ENCODE measurements at places on chromosomes 1 and 21.
A peak's percentile ranks its signal among the peaks of the same experiment; 100 is the strongest.

- no peak for DNase-seq
These were observed 15.0 kb upstream of the FAAP20 start for GRCh38 chr1:2209400-2210083.

DNA sequence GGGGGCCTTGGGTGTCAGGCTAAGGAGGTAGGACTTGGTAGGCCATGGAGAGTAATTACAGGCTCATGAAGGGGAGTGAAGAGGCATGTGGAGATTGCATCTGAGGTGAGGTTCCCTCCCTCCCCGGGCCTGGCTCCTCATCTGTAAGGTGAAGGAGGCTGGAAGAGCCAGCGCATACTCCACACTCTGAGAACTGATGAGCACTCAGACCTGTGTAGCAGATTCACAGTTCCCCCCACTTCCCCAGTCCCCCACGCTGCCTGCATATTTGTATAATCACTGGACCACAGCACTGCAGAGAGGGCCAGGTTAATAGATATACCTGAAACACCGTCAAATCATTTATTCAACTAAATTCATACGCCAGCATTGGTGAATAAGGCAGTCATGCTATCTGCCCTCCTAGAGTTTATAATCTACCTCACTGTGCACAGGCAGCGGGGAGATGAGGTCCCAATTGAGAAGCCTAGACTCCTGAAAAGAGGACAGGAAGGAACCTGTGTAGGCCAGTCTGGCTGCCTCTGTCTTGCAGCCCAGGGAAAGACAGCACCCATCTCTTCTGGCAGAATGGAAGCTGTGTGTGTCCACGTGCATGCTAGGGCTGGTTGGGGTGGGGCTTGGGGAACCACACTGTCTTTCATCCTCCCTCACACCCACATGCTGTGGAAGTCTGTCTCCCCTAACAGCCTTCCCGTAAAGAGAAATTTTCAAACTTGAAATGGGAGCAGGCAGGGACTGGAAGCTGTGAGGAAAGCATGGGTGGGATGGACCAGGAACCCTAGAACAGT, 110.6 kb upstream of the ATP1A1 start:
- no peak for DNase-seq

- DNase-seq: no peak
These were observed 37.9 kb downstream of the SLX9 start for GRCh38 chr21:44977616-44978340.

- no peak for DNase-seq
These were observed 36.9 kb downstream of the NSL1 start for GRCh38 chr1:212754680-212755079.

- no peak for DNase-seq
These were observed 430.1 kb upstream of the PTBP2 start for GRCh38 chr1:96291468-96291867.

DNA sequence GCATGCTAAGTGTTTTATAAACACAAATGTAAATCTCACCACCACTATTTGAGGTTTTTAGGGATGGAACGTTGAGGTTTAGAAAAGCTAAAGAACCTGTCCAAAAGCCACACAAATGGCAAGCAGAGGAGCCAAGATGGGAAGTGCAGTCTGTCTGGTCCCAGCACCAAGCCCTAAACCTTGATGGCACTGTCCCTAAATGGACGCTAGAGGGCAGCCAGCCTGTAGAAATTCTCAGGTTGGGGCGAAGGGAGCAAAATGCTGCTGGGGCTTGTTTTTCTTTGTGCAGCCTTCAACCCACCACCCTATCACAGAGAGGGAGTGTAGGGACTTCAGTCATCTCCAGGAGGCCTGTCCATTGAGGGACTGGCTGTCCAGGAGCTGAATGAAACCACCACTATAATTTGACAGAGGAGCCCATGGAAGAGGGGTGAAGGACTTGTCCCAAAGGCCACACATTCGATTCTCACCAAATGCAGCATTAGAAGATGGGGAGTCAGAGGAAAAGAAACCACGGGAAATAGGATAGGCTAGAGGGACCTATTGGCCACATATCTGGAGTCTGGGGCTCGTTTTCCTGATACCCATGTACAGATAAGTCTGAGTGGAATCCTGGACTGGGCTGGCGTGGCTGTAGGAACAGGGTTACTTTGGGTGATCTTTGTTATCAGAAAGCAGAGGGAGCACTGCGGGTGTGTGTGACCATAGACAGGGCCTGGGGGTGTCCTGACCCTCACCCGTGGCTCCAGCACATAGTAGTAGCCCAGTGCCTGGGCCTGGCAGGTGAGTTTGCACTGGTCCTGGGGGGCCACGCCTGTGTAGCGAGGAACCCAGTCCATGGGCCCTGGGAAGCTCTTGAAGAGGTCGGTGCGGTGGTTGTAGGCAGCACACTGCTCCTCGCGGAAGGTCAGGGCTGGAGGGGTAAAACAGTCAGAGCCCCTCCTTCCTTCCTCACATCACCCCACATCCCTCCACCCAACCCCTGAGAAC, 6.1 kb downstream of the ADAMTS4 start:
- peak; percentile 85 for DNase-seq

DNA sequence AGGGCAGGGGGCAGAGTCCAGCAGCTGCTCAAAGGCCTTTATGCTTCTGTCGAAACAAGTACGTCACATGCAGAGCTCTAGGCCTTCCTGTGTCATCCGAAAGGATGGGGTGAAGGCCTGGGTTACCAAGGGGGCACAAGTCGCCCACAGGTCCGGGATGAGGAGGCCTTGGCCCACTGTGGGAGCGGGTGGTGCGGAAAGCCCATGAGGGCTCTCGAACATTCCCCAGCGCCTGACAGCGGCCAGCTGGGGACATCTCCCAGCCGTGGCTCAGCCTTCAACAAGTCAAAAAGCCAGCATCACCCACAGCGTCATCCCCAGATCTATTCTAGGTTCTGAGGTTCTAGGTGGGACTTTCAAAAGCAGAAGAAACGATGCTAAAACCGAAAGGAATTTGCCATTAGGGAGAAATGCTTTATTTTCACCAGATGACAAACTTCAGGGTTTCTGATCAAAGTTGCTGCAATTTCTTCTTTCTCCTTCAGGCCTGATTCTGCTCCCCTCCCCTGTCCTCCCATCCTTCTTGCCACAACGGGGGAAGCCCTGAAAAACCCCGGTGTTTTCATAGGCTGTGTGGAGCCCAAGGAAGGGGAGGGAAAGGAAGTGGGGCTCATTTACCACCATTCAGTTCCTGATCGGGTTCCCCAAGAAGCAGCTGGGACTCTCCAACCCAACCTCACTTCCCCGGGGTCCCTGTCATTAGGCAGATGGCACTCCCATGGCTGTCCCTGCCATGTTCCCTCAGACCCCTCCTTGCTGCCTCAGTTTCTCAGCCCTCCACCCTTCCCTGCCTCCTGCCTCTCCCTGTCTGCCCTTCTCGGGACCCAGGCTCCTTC, 17.6 kb downstream of the GPR137B start:
- no peak for DNase-seq
